ENCODE measurements at places on chromosomes 5 and 9.

- DNase-seq, result no peak
These were observed 47.0 kb upstream of the SELENOP start for GRCh38 chr5:42858687-42859086.

- DNase-seq, result peak; percentile 32
These were observed 80.9 kb downstream of the FOXD1 start for GRCh38 chr5:73367650-73368049.

DNA sequence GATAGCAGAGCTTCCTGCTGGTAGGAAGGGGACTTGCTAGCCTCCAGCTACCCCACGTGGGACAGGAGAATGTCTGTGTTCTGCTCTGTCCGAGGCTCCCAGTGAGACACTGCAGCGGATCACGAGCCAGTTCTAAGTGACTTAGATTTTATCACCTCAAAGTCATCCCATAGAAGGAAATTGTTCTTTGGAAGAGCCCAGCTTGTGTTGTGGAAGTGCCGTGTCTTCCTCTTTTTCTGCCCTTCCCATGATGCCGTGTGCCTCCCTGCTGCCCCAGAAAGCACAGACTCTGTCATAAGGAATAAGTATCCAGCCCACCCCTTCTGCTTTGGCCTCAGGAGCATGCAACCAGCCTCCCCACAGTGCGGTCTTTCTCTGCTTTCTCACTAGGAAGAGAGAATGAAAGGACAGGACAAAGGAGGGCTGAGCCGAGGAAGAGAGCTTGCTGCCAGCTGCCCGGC lies 35.6 kb downstream of the RUFY1 start:
- no peak for DNase-seq

- no peak for DNase-seq
These were observed 129.2 kb downstream of the PDE4D start for GRCh38 chr5:59764361-59764760.

- DNase-seq, result no peak
These were observed 1.2 kb downstream of the CKMT2 start for GRCh38 chr5:81234299-81234698.

DNA sequence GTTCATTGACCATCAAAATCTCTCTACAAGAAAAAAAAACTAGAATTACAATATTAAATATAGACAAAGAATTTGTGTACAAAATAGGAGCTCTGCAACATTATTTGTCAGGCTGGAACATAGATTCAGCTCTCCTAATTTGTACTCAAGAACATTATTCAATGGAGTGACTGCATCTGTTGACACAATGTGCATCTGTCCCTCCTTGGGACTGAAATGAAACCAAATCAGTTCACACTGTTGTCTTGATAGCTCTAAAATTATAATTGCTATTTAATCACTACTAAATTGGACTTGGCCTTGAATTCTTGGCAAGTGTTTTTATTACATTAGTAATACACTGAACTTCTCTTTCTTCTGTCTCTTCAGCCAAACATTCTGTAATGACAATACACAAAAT lies 47.7 kb downstream of the FTMT start:
- no peak for DNase-seq

GRCh38 chr9:119675951-119676350 lies 306.7 kb upstream of the BRINP1 start:
- no peak for DNase-seq

- peak; percentile 17 for DNase-seq
These were observed 35.6 kb downstream of the CCL28 start for GRCh38 chr5:43376496-43377140.

GRCh38 chr9:8616414-8616813 lies 816.8 kb upstream of the DMAC1 start:
- DNase-seq, result no peak

- peak; percentile 64 for DNase-seq
These were observed at the start of gene SARDH for GRCh38 chr9:133737774-133738639. TSS of gene SARDH (minus strand) at chr9:133738352. CDS start at chr9:133734173, 4,179 bp downstream.

DNA sequence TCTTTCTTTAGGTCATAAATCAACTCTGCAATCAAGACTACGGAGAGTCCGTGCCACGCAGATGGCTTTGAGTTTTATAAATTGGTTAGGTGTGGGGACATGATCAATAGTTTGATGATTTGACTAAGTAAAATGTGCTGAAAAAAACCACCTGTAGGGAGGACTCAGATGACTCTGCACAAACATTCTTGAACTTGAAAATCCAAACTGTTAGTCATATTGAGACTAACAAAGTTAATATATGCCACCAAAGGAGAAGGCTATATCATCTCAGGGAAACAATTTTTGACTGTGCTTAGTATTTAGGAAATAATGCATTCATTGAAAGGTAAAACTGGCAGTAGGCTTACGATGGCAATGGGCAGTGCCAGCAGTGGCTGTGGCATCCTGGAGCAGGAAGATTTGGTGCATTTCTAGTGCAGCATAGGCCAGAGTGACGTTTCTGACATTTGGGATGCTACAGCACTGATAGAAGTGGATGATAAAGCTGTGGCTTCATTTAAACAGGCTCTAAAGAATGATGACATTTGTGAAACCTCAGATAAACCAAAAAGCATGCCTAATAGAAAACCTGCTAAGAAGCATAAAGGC lies 291.1 kb downstream of the MLLT3 start:
- DNase-seq, result no peak

DNA sequence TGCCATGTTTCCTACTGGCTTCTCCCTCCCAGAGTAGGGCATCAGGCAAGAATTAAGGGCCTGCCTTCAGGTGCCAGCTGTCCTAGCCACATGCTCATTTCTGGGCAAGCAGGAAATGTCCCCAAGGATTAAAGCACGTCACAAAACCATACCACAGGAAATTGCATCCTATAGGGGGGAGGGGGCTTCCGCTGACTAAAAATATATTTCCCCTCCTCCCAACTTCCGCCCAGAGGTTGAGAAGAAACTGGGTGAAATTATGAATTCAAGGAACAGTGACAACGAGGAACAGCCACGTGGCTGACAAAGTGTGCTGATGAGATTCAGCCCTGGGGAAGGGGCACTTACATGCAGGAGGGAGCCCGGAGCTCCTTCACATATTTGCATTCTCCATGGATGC lies 4.1 kb downstream of the HBEGF start:
- DNase-seq, result no peak

DNA sequence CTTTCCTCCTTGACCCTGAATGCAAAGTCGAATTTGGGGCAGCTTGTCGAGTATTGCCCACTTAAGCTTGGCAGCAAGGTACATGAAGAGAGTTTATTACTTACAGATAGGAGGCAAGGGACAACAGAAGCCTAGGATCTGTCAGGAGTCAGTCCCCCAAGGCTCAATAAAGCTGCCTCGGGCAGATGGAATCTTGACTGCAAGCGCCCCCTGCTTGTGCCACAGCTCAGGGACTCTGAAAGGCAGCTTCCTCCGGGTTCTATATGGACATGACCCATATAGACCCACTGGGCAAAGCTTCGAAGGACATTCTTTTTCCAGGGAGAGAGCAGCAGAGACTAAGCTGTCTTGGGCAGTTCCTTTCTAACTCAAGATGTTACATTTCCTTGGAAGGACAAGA lies 971.5 kb downstream of the EFNA5 start:
- no peak for DNase-seq

GRCh38 chr5:32360906-32361305 lies 48.2 kb upstream of the MTMR12 start:
- no peak for DNase-seq

DNA sequence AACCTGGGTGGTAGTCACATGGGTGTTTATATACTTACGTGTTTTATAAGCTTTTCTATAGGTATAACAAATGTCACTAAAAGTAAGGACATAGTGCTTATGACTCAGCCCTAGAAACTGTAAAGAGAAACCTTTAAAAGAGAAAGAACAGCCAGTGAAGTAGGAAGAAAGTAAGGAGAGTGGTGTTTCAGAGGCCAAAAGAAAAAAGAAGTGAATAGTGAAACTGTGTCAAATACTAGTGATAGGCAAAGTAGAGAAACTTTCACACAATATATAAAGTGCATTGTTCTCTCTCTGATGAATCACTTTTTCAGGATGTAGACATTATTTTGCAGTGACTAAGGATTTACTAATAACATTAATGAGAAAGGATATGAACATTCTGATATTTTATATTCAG lies 74.2 kb upstream of the SUSD1 start:
- DNase-seq, result peak; percentile 60

DNA sequence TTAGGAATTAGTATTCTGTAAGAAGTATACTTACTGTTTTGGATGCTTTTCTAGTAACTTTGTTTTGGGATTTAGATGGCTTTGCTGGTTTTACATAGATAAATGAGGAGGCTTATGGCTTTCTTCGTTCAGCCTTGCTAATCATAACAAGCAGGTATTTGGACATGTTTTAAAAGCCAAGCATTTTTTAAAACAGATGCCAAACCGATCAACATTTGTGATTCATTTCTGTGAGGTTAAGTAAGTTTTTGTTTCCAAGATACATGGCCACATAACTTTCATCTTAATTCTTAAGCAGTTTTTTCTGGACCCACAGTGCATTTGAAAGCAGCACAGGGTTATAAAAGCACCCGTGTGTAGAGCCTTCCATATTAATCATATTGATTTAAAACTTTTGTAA lies 21.7 kb downstream of the TARS1 start:
- no peak for DNase-seq

- DNase-seq, result no peak
These were observed 307.9 kb downstream of the SPOCK1 start for GRCh38 chr5:137191179-137191578.

DNA sequence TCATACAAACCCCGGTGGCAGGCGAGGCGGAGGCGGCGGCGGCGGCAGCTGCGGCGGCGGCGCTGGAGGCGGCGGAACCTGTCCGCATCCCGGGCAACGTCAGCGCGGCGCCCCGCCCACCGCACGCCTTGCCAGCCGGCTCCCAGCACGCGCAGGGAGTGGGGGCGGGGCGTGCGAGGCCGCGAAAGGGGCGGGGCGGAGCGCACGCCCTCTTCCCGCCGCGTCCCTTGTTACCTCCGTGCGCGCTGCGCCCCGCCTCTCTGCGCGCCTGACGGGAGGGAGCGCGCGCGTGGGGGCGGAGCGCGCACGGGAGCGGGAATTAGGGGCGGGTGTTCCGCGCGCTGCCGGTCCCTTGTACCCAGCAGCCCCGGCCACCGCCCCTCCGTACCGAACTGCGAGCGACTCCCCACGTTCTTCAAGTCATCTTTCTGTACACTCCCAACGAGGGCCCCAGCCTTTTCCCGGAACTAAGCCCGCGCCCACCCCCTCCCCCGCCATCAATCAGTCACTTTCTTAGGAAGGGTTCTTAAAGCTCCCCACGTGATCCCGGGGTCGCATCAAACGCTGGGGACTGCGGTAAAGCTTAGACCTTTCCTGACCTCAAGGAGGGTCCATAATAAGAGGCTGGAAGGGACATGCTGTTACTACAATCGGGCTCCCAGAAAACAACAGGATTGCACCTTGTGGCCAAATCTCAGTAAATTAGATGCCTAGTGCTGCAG lies at the start of gene AGTPBP1:
Gene AGTPBP1, minus strand, starts transcription at position 80 of the 722 bp plus-strand sequence. CDS start 29,421 bp downstream, outside the sequence.
- DNase-seq, result peak; percentile 90

- peak; percentile 83 for DNase-seq
These were observed 230.6 kb downstream of the GNA14 start for GRCh38 chr9:77417566-77417965.

DNA sequence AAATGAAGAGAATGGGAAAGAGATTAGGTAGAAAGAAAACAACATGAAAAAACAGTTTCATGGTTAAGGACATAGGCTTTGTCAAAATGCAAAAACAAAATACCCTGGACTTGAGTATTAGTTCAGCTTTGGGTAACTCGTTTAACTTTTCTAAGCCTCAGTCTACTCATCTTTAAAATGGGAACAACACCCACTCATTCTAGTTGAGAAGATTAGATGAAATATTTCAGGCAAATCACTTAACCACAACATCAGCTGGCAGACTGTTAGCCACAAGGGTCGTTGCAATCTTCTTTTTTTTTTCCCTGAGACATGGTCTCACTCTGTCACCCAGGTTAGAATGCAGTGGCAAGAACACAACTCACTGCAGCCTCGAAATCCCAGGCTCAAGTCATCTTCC lies 185.6 kb downstream of the DCP2 start:
- no peak for DNase-seq

- peak; percentile 49 for DNase-seq
These were observed 107.0 kb downstream of the CDH6 start for GRCh38 chr5:31300501-31300900.

DNA sequence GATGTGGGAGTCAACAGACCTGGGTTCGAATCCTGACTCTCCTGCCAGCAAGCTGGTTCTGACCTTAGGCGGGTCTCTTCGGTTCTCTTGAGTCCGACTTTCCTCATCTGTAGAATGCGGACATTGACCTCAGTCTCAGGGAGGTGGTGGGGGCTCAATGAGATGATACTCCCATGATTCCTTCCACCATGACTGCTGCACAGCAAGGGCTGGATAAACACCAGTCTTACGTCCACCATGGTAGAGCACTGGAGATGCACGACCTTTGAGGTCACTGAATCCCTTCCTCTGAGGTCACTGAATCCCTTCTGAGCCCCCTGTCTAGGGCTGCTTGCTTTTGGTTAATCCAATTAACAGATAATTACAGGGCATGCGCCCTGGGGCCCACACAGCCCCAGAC lies 12.5 kb upstream of the SMIM23 start:
- DNase-seq, result no peak

- DNase-seq, result no peak
These were observed 155.8 kb downstream of the DAB2IP start for GRCh38 chr9:121807069-121807822.

All from cardiac fibroblast (primary cell).